Transverse colon (tissue), 4 donors: ENCODE measurements at places on chromosomes 11 and 22. TPM values are rescaled to one million over a fixed set of nuclear protein-coding genes. Genes with fewer than 3 reads are reported as not detected.

DNA sequence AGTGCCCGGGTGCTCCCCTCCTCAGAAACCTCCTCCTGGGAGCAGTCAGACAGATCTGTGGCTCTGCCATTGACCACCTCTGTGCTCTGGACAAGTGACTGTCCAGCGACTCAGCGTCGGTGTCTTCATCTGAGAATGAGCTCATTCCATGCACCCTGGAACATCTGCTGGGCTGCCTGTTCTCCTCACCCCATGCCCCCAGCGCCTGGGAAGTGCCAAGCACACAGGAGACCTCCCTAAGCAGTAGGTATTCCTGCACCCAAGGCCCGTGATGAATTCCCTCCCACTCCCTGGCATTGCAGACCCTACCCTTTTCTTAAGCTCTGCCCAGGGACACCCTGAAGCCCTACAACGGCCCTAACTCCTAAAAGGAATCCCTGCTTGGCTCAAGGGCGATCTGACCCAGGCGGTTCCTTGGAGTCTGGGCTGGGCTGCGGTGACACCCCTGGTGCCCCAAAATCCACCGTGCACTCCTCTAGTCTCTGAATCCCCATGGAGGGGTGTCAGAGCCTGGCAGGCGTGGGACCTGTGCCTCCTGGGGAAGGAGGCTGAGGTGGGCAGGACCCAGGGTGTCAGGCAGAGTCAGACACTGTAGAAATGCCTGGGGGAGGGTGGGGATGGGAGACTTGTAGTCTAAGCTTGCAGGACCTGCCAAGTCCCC is 92.0 kb downstream of the CEP164 start:
- no peak for DNase-seq

DNA sequence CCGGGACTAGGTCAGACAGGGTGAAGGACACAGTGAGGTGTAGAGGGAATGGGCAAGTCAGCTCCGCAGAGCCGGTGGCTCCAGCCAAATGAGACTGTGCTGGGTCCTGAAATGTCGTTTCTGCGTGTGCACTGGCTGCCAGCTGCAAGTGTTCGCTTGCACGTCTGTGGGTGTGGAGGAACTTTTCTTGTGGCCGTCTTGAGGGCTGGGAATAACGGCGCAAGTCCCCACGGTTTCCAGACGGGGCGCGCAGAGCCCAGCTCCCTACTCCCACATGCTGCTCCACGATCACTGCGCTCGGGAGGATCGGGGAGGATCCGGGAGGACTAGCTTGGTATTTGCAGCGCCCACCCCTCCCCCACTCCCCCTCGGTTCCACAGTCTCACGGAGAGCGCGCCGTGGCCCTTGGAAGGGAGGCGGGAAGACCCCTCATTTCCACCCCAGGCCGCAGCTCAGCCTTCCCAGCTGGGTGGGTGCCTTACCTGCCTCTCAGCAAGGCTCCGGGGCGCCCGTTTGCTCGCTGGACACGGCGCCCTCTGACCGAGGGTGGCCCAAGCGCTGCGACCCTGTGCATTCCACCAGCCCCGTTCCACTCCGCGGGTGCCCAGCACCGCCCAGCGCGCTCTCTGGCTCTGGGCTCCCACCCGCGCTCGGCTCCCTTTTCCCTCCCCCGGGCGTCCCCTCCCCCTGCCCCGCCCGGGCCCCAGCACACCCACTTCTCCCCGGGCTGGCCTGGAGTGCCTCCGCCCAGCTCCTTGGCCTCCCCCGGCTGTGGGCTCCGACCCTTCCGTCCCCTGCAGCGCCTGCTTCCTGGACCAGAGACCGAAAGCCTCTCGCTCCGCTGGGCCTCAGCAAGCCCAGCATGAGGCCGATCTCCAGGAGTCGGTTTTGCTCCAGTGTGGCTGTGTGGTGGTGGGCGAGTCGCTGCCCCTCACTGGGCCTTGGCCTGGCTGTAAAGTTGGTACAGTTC is at the start of gene KCNE3:
KCNE3 (minus strand) TSS at position 634 of the 970 bp plus-strand sequence. CDS start 9,986 bp downstream, outside the sequence.
- DNase-seq, result peak; percentile 57

DNA sequence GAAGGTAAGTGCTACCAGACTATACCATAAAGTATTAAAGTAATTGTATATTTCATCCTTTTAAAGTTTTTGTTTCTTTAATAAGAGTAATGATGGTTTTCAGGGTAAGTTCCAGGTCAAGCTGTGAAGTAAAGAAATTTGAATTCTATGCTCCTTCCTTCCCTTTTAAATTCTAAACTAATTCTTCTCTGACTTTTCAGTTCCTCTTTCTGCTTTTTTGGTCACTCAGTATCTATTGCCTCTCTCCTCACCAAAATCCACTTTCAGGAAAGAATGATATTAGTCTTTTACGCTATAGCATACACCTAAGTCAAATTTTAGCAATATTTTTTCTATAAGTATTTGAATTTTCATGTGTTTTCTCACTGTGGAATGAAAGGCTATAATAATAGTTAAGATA is 8.2 kb downstream of the MMP8 start:
- DNase-seq, result no peak

GRCh38 chr22:41367039-41367679 is 14.6 kb upstream of the TEF start:
- DNase-seq, result peak; percentile 95

- no peak for DNase-seq
Measured at GRCh38 chr11:110242746-110243145, 53.7 kb downstream of the RDX start.

GRCh38 chr22:43310311-43310710 is 32.9 kb downstream of the SCUBE1 start:
- DNase-seq, result no peak

GRCh38 chr11:103183981-103184611 is 74.9 kb downstream of the DYNC2H1 start:
- no peak for DNase-seq

DNA sequence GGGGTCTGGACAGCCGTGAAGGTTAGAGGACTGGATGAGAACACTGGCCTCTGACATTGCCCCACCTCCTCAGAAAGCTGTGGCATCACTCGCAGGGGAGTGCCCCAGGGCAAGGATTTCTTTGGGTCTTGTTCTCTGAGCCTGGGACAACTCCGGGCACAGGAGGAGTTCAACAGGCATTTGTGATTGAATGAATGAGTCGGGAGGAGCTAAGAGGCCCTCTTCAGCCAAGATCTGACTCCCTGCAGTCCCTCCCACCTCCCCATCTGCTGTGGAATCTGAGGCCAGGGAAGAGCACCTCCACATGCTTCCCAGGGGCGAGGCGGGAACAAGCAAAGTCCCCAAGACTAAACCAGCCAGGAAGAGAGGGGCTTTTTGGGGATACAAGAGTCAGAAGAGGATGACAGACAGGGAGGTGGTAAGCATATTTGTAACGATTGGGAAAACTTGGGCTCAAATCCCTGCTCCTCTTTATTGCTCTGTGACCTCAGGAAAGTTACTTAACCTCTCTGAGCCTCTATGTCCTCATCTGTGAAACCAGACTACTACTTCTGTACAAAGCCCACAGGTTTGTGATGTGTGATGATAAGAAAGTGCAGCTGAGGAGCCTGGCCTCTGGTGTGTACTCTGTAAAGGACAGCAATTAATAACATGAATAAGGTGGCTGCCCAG is 6.4 kb downstream of the TP53I11 start:
- DNase-seq, result no peak

Gene OR2D2
- total RNA-seq, result not detected

Gene OR51B4
- total RNA-seq, result not detected

Gene TREH
- 4.9 TPM for total RNA-seq

Gene DBX1
- total RNA-seq, result not detected
